HTR-8/SVneo (cell line): ENCODE measurements at places on chromosomes 1 and 21.

GRCh38 chr1:208318150-208318734 lies 74.1 kb upstream of the PLXNA2 start:
- DNase-seq, result no peak

DNA sequence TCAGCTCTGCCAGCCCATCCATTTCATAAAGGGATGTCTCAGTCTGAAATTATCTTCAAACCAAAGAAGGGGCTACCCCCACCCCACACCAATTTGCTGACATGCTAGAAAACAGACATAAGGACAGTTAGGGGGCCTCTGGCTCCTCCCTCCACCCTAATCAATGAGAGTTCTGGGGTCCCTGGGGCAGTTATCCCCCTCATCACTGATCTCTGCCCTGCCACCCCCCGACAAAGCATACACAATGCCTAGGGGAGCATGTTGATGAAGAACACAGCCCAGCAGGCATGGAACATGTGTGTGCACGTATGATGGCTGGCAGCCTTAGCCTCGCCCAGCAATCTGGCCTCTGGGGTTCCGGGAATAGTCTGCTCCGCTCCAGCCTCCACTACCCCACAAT lies 58.9 kb downstream of the RHBG start:
- no peak for DNase-seq

DNA sequence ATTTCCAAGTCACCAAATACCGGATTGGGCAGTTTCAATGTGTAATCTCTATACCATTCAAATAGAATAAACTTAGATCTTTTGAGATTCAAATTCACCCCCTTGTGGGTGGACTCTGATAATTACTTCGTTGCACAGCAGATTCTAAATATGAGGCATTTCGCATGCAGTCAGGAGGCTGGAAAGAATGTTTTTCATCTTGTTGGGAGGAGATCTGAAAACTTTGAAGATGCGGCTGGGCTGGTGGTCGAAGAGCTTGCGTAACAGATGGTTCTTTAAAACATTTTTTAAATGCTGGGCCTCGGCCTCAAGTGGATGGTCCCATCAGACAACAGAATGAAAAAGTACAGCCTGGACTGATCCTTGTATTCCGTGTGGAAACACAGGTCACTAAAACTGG lies 10.4 kb downstream of the NR5A2 start:
- no peak for DNase-seq

DNA sequence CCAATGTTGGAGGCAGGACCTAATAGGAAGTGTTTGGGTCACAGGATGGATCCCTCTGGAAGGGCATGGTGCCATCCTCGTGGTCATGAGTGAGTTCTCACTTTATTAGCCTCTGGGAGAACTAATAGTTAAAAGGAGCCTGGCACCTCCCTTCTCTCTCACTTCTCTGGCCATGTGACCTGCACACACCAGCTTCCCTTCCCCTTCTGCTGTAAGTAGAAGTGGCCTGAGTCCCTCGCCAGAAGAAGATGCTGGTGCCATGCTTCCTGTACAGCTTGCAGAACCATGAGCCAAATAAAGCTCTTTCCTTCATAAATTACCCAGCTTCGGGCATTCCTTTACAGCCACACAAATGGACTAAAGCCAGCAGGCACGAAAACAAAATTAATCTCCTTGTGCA lies 23.6 kb downstream of the ACOT7 start:
- no peak for DNase-seq

DNA sequence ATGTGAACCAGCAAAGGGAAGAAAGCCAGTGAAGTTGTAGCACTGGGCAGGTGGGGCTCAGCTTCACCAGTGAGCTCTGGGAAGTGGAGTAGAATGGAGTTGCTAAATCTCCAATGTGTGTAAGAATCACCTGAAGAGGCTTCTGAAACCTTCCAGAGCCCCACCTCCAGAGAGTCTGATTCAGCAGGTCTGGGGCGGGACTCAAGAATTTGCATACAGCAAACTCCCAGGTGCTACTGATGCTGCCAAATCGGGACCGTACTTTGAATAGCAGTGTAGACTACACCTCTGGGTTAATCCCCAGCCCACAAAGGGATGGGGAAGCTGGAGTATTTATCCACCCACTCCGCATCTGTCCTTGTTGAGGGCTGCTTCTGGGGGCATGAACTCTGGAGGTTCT lies 154.3 kb downstream of the IGSF21 start:
- no peak for DNase-seq

DNA sequence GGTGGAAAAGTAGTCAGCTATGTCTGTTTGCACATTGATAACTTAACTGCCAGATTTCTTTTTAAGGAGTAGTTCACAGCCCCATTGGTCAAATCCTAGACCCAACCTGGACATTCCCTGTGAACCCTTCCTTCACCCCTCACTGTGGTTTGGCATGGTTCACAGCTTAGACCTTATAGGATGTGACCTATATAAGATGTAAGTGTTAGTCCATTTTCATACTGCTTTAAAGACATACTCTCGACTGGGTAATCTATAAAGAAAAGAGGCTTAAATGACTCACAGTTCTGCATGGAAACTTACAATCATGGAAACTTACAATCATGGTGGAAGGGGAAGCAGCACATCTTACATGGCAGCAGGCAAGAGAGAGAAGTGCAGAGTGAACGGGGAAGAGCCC lies 1066.2 kb downstream of the TTLL7 start:
- DNase-seq, result no peak

- no peak for DNase-seq
These were observed 83.0 kb downstream of the KIRREL1 start for GRCh38 chr1:158076441-158076840.

DNA sequence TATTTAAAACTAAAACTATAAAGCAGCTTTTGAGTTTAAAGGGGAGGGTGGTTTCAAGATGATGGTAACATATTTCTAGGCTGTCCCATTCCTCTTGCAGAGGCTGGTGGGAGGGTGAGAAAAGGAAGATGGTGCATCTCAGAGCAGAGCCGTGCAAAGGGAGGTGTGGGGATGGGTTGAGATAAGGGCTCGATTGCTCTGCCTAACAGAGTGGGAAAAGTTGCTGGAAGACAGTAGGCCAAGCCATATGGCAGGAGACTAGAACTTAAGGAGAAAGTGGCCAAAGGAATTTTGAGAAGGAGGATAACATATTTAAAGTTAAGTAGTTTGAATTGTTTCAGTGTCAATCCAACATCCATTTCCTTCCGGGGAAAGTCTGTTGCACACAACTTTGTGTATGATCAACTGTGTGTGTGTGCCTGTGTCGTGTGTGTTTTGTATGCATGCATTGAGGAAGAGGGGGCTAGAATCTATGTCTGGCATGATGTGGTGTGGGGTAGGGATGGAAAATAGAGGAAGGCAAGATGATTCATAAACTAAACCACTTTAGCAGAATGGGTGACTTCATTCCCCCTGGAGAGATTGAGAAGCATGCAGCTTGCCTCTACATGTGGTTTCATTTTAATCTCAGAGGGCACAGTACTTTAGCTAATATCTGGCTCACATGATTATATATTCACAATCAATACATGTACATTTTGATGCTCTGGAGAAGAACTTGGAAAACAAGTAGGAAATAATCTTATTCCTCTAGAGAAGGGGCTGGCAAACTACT lies 145.0 kb upstream of the DNAH14 start:
- DNase-seq, result no peak

DNA sequence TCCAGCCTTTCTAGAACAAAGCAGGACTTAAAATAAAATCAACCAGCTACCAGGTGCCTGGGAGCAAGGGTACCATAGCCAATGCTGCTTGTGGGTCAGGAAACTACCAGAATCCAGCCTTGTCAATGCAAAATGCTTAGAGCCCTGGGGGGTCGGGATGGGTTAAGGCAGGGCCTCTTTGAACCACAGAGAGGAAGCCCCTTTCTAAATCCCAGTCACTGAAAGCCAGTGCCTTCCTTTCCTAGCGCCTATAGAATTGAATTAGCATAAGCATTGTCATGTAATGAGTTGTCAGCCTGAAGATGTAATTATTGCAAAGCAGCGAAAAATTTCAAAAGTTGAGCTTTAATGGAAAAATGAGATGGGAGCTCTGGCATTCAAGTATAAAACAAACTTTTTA lies 176.6 kb upstream of the DAB1 start:
- DNase-seq, result no peak

- DNase-seq, result no peak
These were observed 519.9 kb upstream of the USP24 start for GRCh38 chr1:55735106-55735505.
